ENCODE measurements at places on chromosomes 12 and 14. TPM values are rescaled to one million over a fixed set of nuclear protein-coding genes. Genes with fewer than 3 reads are reported as not detected.

- DNase-seq = no peak
These were observed 659.6 kb downstream of the TMTC2 start for GRCh38 chr12:83346333-83346732.

PLEKHD1 gene
- not detected for polyA plus RNA-seq

DNA sequence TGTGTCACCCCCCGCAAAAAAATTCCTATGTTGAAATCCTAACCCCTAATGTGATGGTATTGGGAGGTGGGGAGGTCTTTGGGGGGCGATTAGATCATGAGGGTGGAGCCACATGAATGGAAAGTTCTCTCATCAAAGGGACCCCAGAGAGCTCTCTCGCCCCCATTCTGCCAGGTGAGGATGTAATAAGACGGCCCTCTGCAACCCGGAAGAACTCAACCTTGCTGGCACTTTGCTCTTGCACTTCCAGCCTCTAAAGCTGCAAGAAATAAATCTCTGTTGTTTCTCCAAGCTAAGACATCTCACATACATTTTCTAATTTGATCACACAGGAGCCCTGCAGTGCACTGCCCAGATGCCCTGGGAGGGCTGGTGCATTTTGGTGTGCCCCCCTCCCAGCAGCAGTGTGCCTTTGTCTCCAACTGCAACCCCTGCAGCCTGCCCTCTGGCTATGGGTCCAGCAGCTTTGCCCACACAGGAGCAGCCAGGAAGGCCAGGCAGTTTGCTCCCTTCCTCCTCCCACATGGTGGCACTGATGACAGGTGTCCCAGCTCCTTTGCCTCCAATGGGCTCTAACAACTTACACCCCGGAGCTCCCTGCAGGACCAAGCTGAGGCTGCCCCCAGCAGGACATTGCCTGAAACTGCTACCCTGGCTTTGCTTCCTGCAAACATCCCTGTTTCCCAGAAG lies 59.3 kb downstream of the C14orf132 start:
- DNase-seq = no peak

GALNT9 gene
- polyA plus RNA-seq = not detected

SLC38A1 gene
- 1.9 TPM for polyA plus RNA-seq

DNA sequence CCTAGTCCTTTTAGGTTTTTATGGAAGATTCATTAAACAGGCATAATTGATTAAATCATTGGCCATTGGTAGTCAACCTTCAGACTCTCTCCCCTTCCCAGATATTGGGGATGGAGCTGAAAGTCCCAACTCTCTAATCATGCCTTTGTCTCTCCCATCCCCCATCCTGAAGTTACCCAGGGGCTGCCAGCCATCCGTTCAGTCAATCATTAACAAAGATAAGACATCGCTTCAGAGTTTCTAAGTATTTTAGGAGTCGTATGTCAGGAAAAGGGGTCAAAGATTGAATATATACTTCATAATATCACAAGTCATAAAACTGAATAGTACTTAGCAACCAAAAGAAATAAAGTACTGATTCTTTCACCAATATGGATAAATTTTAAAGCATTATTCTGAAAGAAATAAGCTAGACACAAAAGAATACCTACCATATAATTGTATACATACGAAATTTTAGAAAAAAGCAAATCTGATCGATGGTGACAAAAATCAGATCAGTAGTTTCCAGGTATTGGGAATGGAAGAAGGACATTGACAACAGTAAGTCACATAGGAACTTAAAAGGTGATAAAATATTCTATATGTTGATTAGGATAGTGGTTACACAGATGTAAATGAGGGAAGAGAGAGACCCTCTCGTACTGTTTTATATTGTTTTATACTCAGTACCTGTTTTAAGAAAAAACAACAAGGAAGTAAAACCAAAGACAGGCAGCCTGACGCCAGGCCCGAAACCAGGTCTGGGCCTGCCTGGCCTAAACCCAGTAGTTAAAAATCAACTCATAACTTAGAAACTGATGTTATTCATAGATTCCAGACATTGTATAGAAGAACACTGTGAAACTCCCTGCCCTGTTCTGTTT lies 414.4 kb downstream of the DAD1 start:
- no peak for DNase-seq

FOXN4 gene
- not detected for polyA plus RNA-seq

- DNase-seq = no peak
These were observed 264.0 kb downstream of the VRK1 start for GRCh38 chr14:97061198-97061597.

GRCh38 chr14:37118673-37119366 lies 53.6 kb downstream of the SLC25A21 start:
- DNase-seq = no peak

DNA sequence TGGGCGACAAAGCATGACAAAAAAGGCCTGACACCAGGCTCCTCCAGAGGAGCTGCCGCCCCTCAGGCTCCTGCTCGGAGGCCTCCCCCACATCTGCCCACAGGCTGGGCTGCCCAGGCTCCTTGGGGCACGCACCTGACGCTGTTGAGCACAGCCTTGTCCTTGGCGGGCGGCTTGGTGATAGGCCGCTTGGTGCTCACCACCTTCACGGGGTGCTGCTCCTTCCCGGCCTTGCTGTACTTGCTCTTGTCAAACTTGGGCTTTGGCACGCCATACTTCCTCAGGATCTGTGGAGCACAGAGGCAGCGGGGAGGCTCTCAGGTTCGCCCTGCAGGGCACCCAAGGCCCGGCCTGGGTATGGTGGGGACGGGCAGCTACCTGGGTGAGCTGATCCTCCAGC lies 53.4 kb downstream of the TRAFD1 start:
- DNase-seq = no peak

DNA sequence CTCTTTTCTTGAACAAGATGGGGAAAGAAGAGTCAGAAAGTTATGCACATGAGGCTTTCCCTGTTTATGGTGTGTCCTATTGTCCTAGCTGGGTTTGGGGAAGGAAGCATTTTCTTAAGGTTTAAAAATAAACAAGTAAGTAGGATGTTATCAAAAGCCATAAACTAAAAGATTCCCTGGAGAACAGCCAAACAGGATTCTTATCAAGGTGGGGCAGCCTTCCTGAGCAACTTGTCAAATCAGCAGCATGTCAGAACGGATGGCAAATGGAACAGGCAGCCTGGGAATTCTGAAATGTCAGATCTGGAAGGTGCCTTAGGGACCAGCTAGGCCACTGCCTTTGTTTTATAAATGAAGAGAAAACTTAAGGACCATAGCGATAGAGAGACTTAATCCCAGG lies 152.2 kb upstream of the RGS6 start:
- no peak for DNase-seq

SRGAP1 gene
- 0.05 TPM for polyA plus RNA-seq

PLD4 gene
- polyA plus RNA-seq = 15.1 TPM

DNA sequence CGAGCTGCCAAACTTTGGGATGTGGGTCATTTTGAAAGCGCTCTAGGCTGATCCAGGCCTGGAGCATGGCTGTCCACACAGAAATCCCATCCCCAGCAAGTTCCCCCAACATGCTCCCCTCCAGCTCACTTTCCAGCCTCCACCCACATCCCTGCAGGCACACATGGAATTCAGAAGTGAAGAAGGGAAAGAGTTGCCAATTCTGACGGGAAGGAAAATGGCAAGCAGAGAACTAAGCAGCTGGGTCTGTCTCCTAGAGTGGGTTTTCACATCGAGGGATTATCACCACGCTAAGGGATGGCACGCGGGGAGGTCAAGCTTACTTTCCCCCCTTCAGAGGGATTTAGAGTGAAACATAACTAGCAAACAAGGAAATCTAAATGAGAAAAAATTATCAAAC lies 142.3 kb downstream of the RIMBP2 start:
- no peak for DNase-seq

- no peak for DNase-seq
These were observed 21.7 kb upstream of the KCNA5 start for GRCh38 chr12:5022025-5022424.

GRCh38 chr12:112930350-112930749 lies 7.9 kb upstream of the OAS3 start:
- DNase-seq = no peak

DNA sequence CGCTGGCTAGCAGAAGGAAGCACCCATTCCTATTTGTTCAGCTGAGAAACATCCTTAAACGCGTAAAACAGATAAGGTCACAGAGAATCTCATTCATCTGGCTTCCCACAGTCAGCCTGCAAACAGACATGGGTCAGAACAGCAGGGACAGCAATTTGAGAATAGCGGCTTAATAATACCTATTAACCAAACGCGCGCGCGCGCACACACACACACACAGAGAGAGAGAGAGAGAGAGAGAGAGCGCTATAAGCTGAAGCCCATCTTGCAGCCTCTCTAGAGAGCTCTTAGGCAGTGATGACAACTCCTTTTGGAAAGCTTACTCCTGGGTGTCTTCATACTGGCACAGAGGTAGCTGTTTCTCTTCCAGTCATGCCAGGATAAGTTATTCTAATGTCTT lies 26.4 kb downstream of the TMEM132D start:
- no peak for DNase-seq

DNA sequence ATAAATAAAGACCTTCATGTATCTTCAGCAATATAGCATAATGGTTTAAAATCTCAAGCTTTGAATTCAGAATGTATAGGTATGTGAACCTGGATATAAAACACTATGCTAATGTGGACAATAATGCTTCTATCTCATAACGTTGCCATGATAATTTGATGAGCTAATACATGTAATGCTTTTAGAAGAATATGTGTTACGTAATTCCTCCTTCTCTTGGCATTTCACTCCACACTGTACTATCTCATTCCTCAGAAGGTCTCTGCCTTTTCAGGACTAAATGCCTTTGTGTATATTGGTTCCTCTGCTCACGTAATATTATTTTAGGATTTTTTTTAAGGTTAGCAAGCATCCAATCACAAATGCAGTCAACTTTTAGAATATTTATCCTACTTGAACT lies 86.5 kb downstream of the FOXA1 start:
- no peak for DNase-seq

- DNase-seq = no peak
These were observed 213.7 kb downstream of the CCDC59 start for GRCh38 chr12:82144505-82144904.

SLCO1B1 gene
- not detected for polyA plus RNA-seq

DNA sequence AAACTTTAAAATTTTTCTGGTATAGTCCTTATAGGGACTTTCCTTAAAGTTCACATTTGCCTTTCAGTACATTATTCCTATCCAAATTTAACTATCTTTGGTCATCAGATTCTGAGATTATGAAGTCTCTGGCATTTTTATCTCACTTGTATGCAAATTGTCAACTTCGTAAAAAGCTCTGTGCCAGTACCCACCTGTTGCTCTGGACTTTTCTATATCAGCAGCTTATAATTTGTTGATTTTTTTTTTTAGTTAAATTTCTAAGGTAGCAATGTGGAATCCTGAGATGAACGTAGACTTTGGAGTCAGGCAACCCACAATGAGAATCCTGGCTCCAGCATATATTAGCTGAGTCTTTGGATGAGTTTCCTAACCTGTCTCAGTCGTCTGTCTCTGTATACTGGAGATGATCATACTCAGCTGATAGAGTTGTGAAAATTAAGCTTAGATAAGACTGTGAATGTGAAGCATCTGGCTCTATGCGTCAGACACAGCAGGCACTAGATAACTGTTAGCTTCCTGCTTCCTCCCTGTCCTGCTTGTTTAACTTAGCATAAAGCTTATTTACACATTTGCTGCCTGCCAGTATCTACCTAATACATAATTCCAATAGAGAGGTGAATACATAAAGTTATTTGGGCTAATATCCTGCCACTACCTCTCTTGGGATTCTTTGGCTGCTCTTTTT lies 59.8 kb downstream of the MARK3 start:
- DNase-seq = no peak

GRCh38 chr12:106192659-106193393 lies 54.1 kb upstream of the NUAK1 start:
- no peak for DNase-seq

DNA sequence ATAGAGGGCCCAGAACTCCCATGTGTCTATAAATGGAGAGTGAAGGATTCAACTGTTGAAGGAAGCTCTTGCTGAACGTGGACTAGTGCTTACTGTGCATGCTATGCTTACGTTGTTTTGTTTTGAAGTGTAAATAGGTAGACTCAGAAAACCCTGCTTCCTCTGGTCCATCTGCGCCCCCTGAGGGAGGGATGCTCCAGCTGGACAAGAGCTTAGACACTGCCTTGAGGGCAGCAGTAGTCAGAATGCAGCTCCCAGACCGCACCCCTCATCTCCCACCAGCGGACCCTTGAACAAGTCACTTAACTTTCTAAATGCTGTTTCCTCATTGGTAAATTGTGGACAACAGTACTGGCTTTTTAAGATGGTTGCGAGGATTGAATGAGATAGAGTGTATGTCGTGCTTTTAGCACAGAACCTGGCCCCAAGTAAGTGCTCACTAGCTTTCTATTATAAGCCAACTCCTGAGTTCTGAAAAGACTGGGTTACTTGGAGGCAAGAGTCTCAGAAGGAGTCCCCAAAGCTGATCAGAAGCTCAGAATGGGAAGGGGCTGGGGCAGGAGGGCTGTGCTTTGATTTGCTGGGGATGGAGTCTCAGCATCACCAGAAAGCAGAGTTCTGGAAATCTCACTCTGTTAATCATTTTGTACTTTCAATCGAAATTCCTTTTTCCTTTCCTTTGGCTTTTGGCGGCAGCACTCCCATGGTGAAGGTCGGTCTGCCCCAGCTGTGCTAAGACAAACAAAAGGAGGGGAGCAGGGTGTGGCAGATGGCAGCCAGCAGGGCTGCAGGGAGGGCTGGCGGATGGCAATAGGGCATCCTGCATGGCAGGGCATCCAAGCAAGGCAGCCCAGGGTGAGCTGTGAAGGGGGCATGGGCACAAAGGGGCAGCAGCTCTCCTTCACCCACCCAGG lies 15.6 kb downstream of the AGAP2 start:
- no peak for DNase-seq

WDHD1 gene
- polyA plus RNA-seq = 0.37 TPM

DACT1 gene
- polyA plus RNA-seq = not detected

DNA sequence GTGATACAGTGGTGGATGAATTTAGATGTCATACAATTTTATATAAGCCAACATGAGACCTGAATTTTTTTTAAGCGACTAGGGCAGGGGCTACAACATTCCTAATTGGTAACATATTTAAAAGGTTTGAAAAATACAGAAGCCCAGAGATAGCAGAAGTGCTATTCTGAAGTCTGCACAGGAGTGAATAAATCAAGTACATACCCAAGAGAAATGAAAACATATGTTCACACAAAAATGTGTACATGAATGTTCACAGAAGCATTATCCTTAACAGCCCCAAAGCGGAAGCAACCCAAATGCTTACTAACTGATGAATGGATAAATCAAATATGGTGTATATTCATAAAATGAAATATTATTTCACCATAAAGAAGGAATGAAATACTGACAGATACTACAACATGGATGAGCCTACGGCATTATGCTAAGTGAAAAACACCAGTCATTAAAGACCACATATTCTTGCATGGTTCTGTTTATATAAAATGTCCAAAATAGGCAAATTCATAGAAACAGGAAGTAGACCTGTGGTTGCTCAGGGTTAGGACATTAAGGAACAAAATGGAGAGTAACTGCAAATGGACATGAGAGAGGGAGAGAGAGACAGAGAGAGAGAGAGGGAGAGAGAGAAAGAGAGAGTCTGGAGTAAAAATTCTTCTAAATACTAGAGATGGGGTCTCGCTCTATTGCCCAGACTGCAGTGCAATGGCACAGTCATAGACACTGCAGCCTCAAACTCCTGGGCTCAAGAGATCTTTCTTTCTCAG lies 28.0 kb upstream of the GXYLT1 start:
- DNase-seq = peak; percentile 16
